ENCODE measurements at places on chromosomes 13 and 19.
A peak's percentile ranks its signal among the peaks of the same experiment; 100 is the strongest.

DNA sequence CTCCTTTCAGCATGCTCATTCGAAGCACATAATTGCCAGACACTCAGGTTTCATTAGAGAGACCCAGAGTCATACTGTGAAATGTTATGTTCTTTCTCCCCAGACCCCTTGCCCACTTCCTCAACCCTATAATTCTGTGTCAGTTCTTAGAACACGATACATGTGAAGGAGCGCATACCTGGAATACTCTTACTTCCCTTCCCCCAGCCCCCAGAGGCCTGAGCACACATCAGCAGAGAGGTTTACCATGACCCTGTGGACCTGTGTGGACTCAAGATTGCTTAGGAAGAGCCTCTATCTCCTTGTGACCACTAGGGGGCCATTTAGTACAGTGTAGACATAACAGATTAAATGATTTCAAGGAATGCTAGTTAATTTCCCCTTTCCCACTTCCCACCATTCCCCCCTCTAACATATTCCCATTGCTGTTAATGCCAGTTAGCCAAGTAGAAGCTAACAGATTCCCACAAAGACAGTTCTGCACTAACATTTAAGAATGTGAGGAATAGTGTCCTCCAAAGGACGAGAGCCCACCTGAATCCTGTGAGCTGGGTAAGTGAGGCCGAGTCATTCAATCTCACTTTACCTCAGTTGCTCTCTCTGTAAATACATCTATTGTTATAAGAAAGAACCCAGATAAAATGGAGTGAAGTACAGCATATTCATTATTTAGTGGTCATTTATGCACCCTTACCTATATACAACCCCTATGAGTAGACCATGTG, 154.2 kb upstream of the MAB21L1 start:
- DNase-seq, result peak; percentile 8

DNA sequence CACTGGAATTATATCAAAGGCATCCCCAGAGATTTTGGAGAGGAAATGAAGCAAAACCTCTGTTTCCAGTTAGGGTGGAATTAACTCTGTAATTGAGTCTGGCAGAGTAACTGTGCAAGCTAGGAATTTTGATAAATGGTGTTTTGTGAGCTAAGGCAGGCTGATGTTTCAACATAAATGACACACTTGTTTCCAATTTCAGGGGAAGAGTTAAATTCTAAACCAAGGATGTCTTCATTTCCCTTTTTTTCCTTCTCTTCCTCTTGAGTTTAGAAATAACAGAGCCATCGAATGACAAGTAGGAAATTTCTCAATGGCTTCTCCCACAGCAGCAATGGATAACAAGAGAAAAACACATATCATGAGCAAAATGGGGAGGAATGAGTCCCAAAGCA, 131.2 kb downstream of the IRS2 start:
- DNase-seq, result no peak

GRCh38 chr13:27997904-27998522, 9.5 kb upstream of the URAD start:
- DNase-seq, result no peak

DNA sequence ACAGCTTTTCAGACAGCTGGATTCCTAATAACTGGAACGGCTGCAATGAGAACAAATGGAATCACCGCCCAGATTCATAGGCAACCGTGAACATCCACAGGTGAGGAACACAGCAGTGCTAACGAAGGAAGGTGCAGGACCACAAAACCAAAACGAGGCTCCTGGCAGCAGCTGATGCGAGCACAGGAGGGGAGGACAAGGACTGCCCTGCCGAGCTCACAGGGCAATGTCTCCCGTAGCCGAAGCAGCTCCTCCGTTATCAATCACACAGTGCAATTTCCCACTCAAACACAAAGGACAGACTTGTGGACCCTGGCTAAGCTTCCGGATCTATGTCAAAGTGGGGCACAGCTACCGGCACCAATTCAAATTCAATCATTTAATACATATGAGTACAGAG, 70.6 kb downstream of the STK24 start:
- DNase-seq, result no peak

GRCh38 chr19:27676877-27677276, 1536.1 kb downstream of the UQCRFS1 start:
- no peak for DNase-seq

- no peak for DNase-seq
Measured at GRCh38 chr19:6238643-6239281, 41.0 kb downstream of the MLLT1 start.

- no peak for DNase-seq
Measured at GRCh38 chr13:107865318-107865575, 350.1 kb downstream of the LIG4 start.

DNA sequence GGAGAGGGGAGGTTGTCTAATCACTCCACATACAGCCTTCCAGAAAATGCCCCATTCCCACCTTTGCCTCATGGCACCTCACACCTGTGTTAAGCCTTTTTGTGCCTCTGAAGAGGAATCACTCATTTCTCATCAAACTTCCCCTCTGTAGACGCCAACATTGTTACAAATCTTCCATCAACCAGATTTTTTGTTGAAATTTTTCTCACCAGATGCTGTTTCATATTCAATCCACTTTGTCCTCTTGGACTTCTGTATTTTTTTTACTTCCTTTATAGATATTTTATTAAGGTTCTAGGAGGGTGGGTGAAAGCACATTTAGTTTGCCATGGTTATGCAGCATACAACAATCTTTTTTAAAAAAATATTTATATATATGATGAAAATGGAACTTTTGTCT, 74.0 kb downstream of the RUBCNL start:
- no peak for DNase-seq

DNA sequence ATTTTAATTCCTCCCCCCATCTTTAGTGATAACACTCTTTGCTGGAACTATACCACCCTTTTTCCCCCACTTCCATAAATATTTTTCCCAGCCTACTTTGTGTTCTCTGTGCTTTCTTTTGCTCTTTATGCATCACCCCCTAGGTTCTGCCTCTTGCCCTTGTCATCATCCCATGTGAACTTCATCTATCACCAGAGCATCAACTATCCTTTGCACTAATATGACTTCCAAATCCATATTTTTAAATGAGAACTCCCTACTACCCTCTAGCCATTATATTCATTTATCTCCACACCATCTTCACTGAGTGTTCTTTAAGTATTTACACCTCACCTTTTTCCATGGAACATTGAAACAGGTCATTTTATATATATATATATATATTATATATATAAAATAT, 452.7 kb downstream of the FOXO1 start:
- DNase-seq, result no peak

DNA sequence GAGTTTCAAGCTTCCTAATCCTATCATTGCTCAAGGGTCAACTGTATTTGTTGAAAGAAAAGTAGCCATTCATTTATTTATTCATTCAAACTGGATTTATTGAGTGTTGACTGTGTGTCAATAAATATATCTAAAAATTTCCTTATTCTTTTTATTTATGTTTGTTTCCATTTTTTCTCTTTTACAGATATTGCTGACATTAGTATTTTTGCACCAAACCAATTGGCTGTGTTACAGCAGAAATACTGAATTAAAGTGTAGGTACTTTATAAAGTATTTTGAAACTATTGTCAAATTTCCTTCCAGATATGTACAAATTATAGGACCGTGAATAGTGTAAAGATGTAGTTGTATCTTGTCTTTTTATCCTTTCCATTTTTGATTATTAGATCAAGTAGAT, 692.0 kb upstream of the SLC10A2 start:
- no peak for DNase-seq

GRCh38 chr19:41437944-41438574, 1.7 kb downstream of the DMAC2 start:
- DNase-seq, result peak; percentile 0

DNA sequence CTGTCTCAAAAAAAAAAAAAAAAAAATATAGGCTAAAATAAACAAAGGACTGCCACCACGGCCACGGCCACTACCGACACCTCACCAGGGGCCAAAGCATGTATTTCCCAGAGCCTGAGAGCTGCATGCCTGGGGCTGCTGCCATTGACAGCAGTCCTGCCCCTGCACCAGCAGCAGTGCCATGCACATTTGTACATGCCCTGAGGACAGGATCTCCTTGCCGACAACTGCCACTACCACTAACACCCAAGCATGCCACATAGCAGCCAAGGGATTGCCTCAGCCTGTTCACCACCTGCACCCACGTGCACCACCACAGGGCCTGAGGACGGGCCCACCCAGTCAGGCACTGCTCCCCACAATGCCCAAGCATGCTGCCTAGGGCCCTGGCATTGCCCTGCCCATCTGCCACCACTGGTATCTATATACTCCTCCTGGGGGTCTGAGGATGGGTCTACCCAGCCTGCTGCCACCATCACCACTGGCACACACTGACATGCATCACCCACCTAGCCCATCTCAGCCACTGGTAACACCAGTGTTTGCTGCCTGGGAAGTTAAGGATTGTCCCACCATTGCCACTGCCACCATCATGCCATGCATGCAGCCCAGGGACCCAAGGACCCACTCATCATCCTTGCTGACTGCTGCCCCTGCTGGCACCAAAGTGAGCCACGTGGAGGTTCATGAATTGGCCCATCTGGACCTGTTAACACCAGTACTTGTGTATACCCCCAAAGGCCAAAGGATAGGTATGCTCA, 10.6 kb upstream of the NUP62 start:
- DNase-seq, result no peak
